ENCODE measurements at places on chromosomes 16 and 17.

DNA sequence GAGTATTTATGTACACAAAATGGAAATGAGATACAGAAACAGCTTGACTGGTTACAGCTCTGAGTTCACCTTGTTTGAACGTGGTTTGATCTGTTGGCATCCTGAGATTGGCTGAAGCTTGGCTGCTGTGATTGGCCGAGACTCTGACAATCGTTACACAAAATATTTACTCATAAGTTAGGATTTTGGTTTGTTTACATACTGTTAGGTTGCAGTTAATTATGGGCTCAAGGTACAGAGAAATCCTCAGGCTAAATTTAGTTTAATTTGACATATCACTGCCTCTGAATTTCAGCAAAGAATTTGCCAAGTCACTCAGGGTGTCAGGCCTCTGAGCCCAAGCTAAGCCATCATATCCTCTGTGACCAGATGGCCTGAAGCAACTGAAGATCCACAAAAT lies 227.3 kb downstream of the COPRS start:
- no peak for DNase-seq

DNA sequence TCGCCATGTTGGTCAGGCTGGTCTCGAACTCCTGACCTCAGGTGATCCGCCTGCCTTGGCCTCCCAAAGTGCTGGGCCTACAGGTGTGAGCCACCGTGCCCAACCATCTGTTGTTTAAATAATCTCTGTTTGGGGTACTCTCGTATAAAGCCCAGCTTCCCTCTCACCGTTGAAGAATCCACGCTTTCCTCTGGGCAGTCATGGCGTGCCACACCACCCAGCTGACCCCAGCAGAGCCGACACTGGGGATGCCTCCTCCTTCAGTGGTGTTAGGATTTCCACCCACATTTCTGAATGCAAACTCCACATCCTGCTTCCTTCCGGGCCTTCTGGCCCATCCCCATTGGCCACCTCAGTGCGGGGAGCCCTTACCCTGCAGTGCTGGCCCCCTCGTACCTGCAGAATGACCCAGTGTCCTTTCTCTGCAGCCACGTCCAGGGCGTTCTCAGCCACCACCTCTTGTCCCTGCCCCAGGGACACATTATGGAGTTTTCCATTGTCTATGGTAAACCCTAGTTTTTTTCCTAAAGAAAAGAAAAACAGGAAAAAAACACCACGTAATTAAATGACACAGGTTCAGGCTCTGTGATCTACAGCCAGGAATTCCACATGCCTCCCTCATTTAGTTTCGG lies 60.4 kb downstream of the PGS1 start:
- DNase-seq, result no peak

DNA sequence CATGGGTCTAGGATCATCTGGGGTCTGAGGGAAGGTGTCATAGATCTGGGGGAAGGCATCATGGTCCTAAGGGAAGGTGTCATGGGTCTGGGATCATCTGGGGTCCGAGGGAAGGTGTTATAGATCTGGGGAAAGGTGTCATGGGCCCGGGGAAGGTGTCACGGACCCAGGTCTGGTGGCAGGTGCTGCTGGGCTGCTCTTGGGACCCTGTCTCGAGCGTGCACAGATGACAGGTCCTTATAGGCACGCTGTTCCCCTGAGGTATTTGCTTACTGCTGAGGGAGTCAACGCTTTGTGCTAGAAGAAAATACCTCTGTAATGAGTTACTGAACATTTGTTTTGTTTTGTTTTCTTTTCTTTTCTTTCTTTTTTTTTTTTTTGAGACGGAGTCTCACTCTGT lies 1.4 kb downstream of the RAB40C start:
- DNase-seq, result no peak

- DNase-seq, result no peak
Observed at GRCh38 chr17:43769426-43769825, 9.4 kb downstream of the DUSP3 start.

DNA sequence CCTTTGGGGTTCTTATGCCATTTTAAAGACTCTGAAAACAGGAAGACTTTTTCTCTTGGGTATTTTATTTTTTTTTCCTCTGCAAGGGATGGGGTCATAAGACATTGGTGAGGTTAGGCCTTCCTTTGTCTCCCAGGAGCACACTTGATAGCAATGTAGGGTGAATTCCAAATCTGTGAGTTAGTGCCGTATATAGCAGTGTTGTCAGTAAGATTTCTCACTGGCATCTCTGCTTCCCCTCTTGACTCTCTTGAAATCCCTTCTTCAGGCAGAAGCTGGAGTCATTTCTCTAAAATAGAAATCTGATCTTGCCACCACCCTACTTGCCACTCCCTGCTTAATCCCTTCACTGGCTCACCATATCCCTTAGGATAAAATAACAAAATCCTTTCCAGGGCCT lies 529.7 kb downstream of the WWOX start:
- no peak for DNase-seq

DNA sequence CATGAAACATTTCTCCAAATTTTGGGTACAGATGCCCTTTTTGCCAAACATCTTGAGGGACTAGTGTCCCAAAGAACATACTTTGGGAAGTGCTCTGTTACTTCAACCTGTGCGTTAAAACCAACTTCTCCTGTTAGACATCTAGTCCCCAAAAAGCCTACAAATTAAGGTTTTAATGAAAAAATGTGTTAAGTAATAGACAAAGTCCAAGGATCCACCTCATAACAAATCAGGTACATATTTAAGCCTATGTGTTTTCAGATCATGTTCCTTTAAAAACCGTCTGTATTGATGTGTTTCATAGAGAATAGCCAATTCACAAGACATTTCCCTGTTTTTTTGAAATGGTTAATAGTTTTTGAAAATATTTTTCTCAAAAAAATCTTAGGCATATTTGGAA lies 174.8 kb upstream of the FAM20A start:
- no peak for DNase-seq

DNA sequence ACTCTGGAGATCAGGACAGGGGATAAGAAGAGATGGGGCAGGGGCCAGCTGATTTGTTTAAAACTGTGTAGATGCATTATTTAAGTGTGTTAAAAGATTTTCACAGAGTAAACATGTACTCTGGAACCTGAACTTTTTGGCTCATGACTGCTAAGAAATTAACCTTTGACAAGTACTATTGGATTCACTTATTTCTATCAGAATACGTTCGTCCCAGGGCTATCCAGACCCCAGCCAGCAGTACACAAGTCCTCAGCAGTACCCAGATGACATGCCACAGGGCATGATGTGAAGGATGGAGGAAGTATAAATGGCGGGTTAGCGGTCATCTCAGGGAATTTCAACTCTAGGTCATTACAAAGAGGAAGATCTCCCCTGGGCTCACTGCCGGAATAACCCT lies 253.7 kb downstream of the STX8 start:
- no peak for DNase-seq

DNA sequence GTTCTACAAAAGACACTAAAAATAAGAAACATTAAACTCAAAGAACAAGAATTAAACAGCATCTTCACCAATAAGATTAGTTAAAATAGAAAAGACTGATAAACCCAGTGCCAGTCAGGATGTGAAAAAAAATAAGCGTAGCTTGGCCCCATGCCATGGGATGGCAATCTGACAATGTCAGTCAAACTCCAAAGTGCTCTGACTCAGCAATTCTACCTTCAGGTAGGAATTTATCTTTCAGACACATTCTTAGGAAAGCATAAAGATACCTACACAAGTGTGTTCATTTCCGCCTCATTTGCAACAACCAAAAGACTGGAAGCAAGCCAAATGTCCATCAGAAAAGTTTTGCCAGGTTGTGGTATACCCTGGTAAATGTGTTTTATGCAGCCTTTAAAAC lies 9.1 kb upstream of the MPO start:
- no peak for DNase-seq

GRCh38 chr16:7561908-7562405 lies 229.3 kb downstream of the RBFOX1 start:
- DNase-seq, result no peak

GRCh38 chr17:42276359-42276608 lies at the start of gene STAT5B:
Gene STAT5B, minus strand, starts transcription at chr17:42276391. Its CDS starts 44,264 bp downstream, at chr17:42232127.
- no peak for DNase-seq

Data from stimulated activated CD4-positive, alpha-beta T cell treated with anti-CD3 and anti-CD28 coated beads, Interleukin-1b, Interleukin-23, amount 100 ng/mL, for 1 hour (primary cell).